Endothelial cell (in vitro differentiated cells): ENCODE measurements at places on chromosomes 3 and 15. TPM values are rescaled to one million over a fixed set of nuclear protein-coding genes. Genes with fewer than 3 reads are reported as not detected.

HES1 gene
- 40.3 TPM for total RNA-seq

- peaks cover 6% of the 10 kb centered on the region for H3K27me3 ChIP-seq
- H3K36me3 ChIP-seq: no peaks in the 10 kb centered on the region
- peaks cover 14% of the 10 kb centered on the region for H3K4me1 ChIP-seq
- H3K4me3 ChIP-seq: no peak overlapping the region
Measured at GRCh38 chr3:170809007-170809974, 60.7 kb downstream of the RPL22L1 start.

TFRC gene
- 23.5 TPM for total RNA-seq

DNA sequence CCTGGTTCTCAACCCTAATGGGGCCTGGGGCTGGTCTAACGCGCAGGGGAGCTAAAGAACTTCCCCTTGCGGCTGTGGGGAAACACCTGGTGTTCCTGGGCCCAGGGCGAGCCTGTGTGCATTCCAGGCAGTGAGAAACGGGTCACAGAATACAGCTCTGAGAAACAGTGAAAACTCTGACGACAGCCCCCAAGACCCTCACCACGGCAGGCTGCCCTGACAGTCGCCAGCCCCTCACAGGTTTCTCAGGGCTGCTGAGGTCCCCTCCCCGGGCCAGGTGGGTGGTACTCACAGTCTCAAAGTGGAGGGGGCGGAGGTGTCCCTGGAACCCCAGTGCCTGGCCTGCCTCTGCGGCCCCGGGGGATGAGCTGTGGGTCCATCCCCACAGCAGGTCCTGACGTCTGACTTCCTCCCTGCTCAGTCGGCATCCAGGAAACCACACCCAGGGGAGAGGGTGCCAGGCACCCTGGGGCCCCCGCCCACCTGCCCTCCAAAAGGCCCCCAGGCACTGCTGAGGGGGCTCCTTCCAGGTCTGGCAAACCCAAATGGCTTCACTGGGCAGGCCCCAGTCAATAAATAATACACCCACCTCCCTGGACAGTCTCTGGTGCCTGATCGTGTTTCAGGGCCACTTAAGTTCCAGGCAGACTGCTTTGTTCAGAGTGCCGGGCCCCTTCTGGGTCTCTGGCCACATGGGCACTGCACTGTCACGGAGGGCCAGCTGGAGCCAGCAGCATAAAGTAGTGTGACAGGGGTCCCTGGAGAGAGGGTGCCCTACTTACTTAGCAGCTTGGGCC lies 57.7 kb downstream of the IQSEC1 start:
- H3K27me3 ChIP-seq: peaks cover 19% of the 10 kb centered on the region
- DNase-seq: no peak
- H3K4me1 ChIP-seq: peaks cover 13% of the 10 kb centered on the region

RYR3 gene
- 4.8 TPM for total RNA-seq

- no peaks in the 10 kb centered on the region for H3K27me3 ChIP-seq
- H3K4me3 ChIP-seq: no peak overlapping the region
- no peak for DNase-seq
- H3K4me1 ChIP-seq: peaks cover 25% of the 10 kb centered on the region
Measured at GRCh38 chr15:71294251-71294910, 179.1 kb downstream of the THSD4 start.

DNA sequence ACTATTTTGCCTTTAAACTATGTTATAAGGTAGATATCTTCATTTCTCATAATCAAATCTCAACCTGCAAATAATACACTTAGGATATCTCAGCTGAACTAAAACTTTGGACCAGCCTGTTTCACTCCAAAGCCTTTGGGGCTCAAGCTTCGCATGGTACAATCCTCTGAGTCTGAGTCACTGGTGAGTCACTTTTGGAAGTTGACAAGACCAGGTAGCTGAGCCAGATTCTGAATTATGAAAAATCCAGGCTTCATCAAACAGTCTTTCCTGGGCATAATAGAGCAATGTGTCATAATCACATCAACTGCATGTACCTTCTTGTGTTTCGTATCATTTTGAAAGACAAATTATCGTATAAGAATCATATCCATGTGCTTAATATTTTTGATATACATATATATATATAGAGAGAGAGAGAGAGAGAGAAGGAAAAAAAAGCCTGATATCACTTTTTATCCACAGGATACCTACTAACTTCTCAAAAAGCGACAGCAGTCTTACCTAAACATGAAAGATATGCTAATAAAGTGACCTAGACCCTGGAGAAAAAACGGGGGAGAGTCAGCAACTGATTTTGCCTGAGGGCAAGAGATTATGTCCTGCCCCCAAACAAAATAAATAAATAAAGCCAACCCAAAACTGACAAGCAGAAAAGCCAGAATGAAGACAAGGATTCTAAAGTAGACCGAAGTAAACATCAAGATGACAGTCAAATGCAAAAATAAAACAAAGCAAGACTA lies 263.9 kb upstream of the TGFBR2 start:
- no peaks in the 10 kb centered on the region for H3K36me3 ChIP-seq
- no peak for DNase-seq
- no peak overlapping the region for H3K27ac ChIP-seq
- H3K4me3 ChIP-seq: no peak overlapping the region

DNA sequence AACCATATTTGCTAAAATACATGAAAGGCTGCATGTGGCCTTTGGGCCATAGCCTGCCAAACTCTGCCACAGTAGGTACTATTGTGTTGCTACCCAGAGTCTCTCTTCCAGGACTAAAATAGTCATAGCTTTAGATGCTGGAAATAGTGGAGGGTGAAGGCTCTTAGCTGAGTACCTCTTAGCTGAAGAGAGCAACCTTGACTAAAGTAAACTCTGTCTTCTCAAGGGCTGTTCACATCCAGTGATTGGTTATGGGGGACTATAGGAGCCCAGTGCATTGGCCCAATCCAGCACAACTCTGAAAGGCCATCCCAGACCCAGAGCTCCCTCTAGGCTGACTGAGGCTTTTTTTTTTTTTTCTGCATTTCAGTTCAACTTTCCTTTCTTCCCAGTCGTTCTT lies 117.8 kb upstream of the ACP3 start:
- H3K27me3 ChIP-seq: no peaks in the 10 kb centered on the region
- no peak for DNase-seq
- no peaks in the 10 kb centered on the region for H3K4me1 ChIP-seq
- H3K4me3 ChIP-seq: no peak overlapping the region
- no peak overlapping the region for H3K27ac ChIP-seq

GRCh38 chr3:4746241-4746958 lies 232.8 kb upstream of the BHLHE40 start:
- peaks cover 66% of the 10 kb centered on the region for H3K4me1 ChIP-seq
- peaks cover 5% of the 10 kb centered on the region for H3K27me3 ChIP-seq
- DNase-seq: no peak

DNA sequence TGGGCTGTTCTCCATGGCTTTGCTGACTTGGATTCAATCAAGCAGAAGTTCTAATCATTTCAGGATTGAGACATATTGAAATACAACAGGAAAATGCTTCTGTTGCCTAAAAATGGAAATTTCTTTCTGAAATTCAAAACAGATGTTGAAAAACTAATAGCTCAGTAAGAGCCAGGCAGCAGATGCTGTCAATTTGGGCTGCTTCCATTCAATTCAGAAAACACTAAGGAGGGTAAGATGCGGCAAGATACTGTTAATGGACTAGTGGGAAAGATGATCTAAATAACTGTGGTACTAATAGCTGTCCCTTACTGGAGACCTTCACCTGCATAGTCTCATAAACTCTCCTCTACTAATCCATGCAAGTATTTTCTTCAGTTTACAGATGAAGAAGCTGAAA lies 53.5 kb downstream of the DGKG start:
- no peaks in the 10 kb centered on the region for H3K4me1 ChIP-seq
- no peaks in the 10 kb centered on the region for H3K27me3 ChIP-seq
- DNase-seq: no peak
- H3K36me3 ChIP-seq: no peaks in the 10 kb centered on the region
- no peak overlapping the region for H3K27ac ChIP-seq
- no peak overlapping the region for H3K4me3 ChIP-seq

CKMT1A gene
- total RNA-seq: 9.4 TPM

ENTPD3 gene
- total RNA-seq: not detected

DNA sequence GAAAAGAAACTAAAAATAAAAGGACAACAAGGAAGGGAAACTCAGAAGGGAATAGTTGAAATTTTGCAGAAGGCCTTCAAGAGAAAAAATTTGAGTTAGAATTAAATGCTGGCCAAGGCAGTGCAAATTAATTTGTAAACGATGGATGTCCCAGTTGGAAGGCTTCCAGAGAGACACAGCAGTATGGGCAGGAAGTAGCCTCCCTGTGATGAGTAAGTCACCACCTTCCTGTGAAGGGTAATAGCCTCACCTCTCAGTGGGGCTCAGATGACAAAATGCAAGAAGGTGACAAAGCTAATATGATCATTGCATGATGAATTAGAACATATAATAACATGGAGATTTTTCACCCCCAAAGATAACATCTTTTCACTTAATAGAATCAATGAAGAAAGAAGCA lies 27.3 kb upstream of the TMCO5A start:
- no peaks in the 10 kb centered on the region for H3K4me1 ChIP-seq
- H3K27ac ChIP-seq: no peak overlapping the region
- H3K36me3 ChIP-seq: no peaks in the 10 kb centered on the region

TM6SF1 gene
- 6.0 TPM for total RNA-seq

DNA sequence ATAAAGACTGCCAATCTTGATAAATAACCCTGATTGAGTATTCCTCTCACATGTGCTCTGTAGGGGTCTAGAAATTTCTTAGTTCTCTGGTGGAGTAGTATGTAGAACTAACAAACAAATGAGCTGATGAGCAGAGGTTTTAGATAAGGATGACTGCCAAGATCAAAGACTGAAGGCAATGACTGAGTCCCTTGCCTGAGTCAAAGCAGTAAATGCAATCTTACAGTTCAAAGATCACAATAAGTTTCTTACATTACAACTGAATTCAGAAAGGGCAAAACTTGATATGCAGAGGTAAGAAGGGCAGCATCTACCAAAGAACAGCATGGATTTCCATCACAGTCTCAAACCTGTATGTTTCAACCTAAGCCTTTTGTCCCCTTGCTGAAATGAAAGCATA lies 172.2 kb upstream of the POU1F1 start:
- H3K4me1 ChIP-seq: no peaks in the 10 kb centered on the region
- no peak overlapping the region for H3K4me3 ChIP-seq
- no peaks in the 10 kb centered on the region for H3K36me3 ChIP-seq
- no peak for DNase-seq
- H3K27me3 ChIP-seq: no peaks in the 10 kb centered on the region

EFCAB12 gene
- 0.21 TPM for total RNA-seq

DNA sequence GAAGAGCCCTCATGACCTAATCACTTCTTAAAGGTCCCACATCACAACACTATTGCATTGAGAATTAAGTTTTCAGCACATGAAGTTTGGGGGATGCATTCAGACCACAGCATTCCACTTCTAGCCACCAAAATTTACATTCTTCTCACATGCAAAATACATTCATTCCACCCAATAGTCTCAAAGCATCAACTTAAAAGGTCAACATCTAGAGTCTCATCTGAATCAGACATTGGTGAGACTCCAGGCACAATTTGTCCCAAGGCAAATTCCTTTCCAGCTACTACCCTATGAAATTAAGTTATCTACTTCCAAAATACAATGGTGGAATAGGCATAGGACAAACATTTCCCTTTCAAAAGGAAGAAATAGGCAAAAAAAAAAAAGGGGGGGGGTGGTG lies 64.9 kb downstream of the PLSCR2 start:
- no peak overlapping the region for H3K27ac ChIP-seq
- H3K36me3 ChIP-seq: no peaks in the 10 kb centered on the region
- H3K4me1 ChIP-seq: peaks cover 4% of the 10 kb centered on the region
- no peak for DNase-seq
- H3K4me3 ChIP-seq: no peak overlapping the region
